ENCODE measurements at places on chromosomes 7 and 10. TPM values are rescaled to one million over a fixed set of nuclear protein-coding genes. Genes with fewer than 3 reads are reported as not detected.
A peak's percentile ranks its signal among the peaks of the same experiment; 100 is the strongest.

The ANKRD61 gene
- polyA plus RNA-seq = not detected

The CDC14C gene
- not detected for polyA plus RNA-seq

The OPALIN gene
- polyA plus RNA-seq = not detected

The CDHR1 gene
- polyA plus RNA-seq = 0.53 TPM

The TPK1 gene
- 12.5 TPM for polyA plus RNA-seq

The HMX2 gene
- polyA plus RNA-seq = not detected

The TSPAN12 gene
- polyA plus RNA-seq = 4.7 TPM

The GSAP gene
- 35.9 TPM for polyA plus RNA-seq

The ADCY1 gene
- 0.17 TPM for polyA plus RNA-seq

The CALHM3 gene
- polyA plus RNA-seq = not detected

The TRIM74 gene
- polyA plus RNA-seq = 0.74 TPM

GRCh38 chr7:92988941-92989545, 128.7 kb downstream of the SAMD9 start:
- no peak overlapping the region for H3K27ac ChIP-seq
- no peaks in the 10 kb centered on the region for H3K36me3 ChIP-seq
- no peak overlapping the region for H3K4me3 ChIP-seq
- DNase-seq = no peak
- H3K27me3 ChIP-seq = no peaks in the 10 kb centered on the region
- no peaks in the 10 kb centered on the region for H3K4me1 ChIP-seq

GRCh38 chr10:94963901-94964300, 25.4 kb downstream of the CYP2C9 start:
- H3K36me3 ChIP-seq = no peaks in the 10 kb centered on the region
- DNase-seq = no peak
- H3K27ac ChIP-seq = no peak overlapping the region

GRCh38 chr7:92785923-92786322, 50.5 kb downstream of the CDK6 start:
- no peaks in the 10 kb centered on the region for H3K36me3 ChIP-seq
- peaks cover 12% of the 10 kb centered on the region for H3K4me1 ChIP-seq
- no peaks in the 10 kb centered on the region for H3K27me3 ChIP-seq
- no peak overlapping the region for H3K4me3 ChIP-seq

DNA sequence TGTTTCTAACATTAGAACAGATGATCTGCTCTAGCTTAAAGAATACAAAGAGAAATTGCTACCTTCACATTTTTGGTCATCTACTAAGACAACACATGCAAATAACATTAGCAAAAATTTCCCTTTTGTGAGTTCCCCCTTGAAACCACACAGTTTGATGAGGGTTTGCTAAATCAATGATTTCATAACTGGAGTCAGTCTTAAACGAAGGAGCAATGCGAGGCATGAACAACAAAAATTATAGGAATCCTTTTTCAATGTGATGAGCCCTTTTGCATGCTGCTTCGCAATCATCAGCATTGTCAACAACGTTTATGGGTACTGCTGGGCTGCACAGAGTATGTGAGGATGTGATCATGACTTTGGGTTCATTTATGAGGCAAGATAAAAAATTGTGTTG, 286.4 kb downstream of the C7orf25 start:
- DNase-seq = no peak
- H3K4me3 ChIP-seq = no peak overlapping the region
- H3K36me3 ChIP-seq = no peaks in the 10 kb centered on the region
- H3K4me1 ChIP-seq = no peaks in the 10 kb centered on the region

DNA sequence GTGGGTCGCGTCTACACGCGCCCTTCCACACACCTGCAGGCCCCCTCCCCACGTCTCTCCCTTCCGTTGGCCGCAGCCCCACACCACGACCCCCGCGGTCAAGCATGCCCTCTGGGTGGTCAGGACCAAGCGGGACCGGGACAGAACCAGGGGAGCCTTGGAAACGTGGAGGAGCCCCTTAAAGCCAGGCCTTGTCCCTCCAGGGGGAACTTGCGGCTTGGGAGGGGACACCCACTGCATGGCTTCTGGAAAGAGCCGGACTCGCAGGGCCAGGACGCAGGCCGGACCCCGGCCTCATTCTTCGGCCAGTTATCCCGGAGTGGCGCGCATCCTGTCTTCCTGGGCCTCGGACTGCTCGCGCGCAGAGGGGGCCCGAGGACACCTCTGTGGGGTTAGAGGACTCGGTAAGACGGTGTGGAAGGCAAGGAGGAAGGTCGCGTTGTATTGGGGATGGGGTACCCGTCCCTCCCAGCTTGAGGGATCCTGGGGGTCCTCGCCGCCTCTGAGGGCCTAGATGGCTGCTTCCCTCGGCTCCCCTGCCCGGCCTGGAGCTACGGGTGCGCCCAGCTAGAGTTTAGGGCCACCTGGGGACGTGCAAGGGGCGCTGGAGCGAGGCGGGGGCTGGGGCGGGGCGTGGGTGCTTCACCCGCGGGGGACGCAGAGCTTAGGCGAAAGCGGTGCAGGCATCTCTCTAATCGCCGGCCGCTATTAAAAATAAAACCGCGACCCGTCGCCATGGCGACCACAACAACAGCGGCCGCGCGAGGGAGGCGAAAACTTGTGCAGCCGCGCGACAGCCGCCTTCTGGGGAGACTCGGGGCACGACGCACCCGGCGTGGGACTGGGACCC, 1.8 kb upstream of the PDGFA start:
- H3K27me3 ChIP-seq = peaks cover 38% of the 10 kb centered on the region
- H3K36me3 ChIP-seq = no peaks in the 10 kb centered on the region
- no peak for DNase-seq
- H3K4me3 ChIP-seq = no peak overlapping the region

- H3K36me3 ChIP-seq = no peaks in the 10 kb centered on the region
- no peaks in the 10 kb centered on the region for H3K4me1 ChIP-seq
- H3K4me3 ChIP-seq = no peak overlapping the region
- H3K27me3 ChIP-seq = no peaks in the 10 kb centered on the region
- no peak for DNase-seq
These were observed 126.0 kb upstream of the THSD7A start for GRCh38 chr7:11957956-11958355.

GRCh38 chr7:107267138-107267537, 98.3 kb downstream of the HBP1 start:
- H3K36me3 ChIP-seq = no peaks in the 10 kb centered on the region
- no peak for DNase-seq

DNA sequence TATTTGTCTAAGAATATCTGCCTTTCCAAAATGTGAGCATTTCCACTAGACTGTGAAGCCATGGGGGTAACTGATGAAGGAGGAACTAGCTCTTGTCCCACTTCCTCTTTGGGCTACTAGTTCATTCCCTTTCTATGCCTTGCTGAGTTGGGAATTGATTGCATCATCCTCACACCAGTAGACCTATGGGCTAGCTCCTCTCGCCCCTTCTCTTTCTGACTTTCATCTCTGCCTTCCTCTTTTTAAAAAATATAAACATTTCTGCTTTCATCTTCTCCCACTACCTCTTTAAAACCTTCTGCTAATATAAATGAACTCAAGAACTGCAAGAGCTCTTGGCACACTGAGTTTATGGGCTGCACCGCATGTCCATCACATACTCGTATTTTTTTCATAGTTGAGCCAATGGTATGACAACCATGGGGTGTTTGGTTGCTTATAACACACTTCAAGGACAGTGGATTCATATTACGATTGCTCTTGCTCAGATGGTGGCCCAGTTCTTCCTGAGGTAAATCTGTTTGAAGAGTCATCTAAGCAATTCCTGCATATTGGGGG, 182.0 kb downstream of the REEP3 start:
- no peak for DNase-seq
- no peaks in the 10 kb centered on the region for H3K36me3 ChIP-seq
- no peak overlapping the region for H3K4me3 ChIP-seq
- no peak overlapping the region for H3K27ac ChIP-seq
- H3K27me3 ChIP-seq = no peaks in the 10 kb centered on the region

- peaks cover 31% of the 10 kb centered on the region for H3K36me3 ChIP-seq
- peaks cover 33% of the 10 kb centered on the region for H3K4me1 ChIP-seq
- H3K27ac ChIP-seq = peak overlapping the region; percentile 96
- H3K4me3 ChIP-seq = peak overlapping the region; percentile 65
These were observed 3.0 kb downstream of the NAMPT start for GRCh38 chr7:106281585-106282318.

DNA sequence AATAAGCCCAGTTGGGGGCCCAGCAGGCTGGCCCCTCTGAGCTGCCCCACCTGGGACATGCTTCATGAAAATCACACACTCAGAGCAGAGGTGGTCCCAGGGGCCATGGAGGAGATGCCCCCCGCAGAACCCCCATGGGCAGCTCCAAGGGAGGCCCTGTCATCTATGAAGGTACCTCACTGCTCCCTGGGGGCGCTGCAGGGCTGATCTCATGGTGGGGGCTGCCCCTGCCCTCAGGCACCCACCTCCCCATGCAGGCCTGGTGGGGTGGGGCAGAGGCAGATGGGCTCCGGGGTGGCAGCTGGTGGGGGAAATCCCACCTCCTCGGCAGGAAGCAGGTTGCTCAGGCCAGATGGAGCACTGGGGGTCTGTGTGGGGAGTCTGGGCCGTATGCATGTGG, 60.5 kb downstream of the YKT6 start:
- H3K4me1 ChIP-seq = peaks cover 23% of the 10 kb centered on the region
- no peak overlapping the region for H3K4me3 ChIP-seq
- H3K36me3 ChIP-seq = no peaks in the 10 kb centered on the region
- H3K27me3 ChIP-seq = no peaks in the 10 kb centered on the region
- no peak for DNase-seq
- H3K27ac ChIP-seq = no peak overlapping the region

- no peaks in the 10 kb centered on the region for H3K36me3 ChIP-seq
- no peak overlapping the region for H3K27ac ChIP-seq
- H3K27me3 ChIP-seq = no peaks in the 10 kb centered on the region
- H3K4me1 ChIP-seq = peaks cover 29% of the 10 kb centered on the region
These were observed 121.5 kb downstream of the KAT6B start for GRCh38 chr10:74947781-74948401.

DNA sequence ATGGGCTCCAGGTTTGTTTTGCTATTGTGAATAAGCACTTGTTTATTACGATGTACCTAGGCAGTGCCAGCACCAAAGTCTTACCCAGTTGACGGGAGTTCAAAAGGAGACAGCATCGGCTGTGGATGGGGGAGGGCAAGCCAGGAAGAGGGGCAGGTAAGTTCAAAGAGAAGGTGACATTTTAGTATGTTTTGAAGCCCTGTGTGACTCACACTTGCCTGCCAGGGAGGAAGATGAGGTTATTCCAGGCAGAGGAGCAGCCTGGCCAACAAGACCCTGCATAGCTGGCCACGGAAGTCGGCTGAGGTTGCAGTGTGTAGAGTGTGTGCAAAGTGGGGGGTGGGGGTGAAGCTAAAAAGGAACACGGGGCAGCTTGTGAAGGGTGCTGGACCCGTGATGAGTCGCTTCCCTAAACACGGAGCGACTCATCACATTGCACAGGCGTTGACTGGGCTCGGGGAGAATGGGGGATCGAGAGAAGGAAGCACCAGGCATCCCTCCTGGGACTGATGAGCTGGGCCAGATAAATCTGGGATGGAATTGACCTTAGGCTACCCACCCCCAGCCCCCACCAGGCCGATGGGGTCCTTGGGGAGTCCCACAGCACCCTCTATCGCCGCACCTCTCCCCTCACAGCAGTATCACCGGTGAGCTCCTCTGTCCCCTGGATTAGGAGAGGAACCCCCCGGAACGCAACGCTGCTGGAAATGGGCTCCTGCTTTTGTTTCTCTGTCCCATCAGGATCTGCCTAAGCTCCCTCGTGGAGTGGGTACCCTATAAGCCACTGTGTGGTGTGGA, 97.9 kb upstream of the IKZF1 start:
- H3K4me1 ChIP-seq = peaks cover 39% of the 10 kb centered on the region
- no peaks in the 10 kb centered on the region for H3K36me3 ChIP-seq
- H3K4me3 ChIP-seq = no peak overlapping the region
- no peaks in the 10 kb centered on the region for H3K27me3 ChIP-seq
- DNase-seq = peak; percentile 80

- no peak for DNase-seq
- H3K27me3 ChIP-seq = no peaks in the 10 kb centered on the region
- no peak overlapping the region for H3K4me3 ChIP-seq
These were observed 209.8 kb downstream of the ZEB1 start for GRCh38 chr10:31528831-31529230.

- H3K4me3 ChIP-seq = no peak overlapping the region
- no peak for DNase-seq
- H3K27me3 ChIP-seq = peaks cover 21% of the 10 kb centered on the region
- peaks cover 34% of the 10 kb centered on the region for H3K4me1 ChIP-seq
- peak overlapping the region; percentile 90 for H3K27ac ChIP-seq
- H3K36me3 ChIP-seq = no peaks in the 10 kb centered on the region
These were observed 857 bp downstream of the CPXM2 start for GRCh38 chr10:123890756-123891143.

DNA sequence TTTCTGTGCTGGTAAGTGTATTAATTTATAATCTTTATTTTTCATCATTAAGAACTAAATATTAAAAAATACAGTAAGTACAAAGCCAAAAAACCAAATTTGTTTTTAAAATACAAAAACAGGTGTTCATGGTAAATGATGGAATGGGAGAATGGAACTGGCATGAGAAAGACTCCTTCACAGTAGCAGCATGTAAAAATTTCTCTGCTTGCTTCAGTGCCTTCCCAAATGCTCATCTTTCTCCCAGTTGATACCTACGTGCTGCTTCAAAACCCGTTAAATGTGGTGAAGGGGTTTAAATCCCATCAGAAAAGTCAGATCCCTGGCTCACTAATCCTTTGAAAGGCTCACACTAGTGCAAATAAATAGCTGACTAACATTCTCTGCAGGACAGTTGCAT, 4.2 kb downstream of the RNF133 start:
- H3K36me3 ChIP-seq = no peaks in the 10 kb centered on the region
- no peaks in the 10 kb centered on the region for H3K4me1 ChIP-seq
- no peak overlapping the region for H3K27ac ChIP-seq
- no peak overlapping the region for H3K4me3 ChIP-seq
- H3K27me3 ChIP-seq = no peaks in the 10 kb centered on the region

DNA sequence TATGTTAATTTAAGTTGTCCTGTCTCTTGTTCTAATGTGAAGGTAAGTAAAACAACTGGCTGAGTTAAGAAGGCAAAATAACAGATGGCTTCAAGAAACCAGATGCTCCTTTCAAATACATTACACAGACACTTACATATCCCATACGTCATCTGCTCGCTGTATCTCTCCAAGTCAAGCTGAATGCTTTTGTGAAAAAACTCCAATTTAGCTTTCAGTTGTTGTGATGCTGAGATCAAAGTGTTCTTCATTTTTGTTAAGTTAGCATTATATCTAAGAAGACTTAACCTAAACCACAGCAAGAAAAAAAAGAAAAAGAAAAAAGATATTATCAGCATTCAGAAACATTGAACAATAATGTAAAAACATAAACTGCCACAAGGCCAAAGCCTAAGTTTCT, 18.5 kb upstream of the ERLIN1 start:
- DNase-seq = no peak
- no peaks in the 10 kb centered on the region for H3K27me3 ChIP-seq
- no peak overlapping the region for H3K27ac ChIP-seq
- no peak overlapping the region for H3K4me3 ChIP-seq

GRCh38 chr7:95104739-95105138, 197.3 kb downstream of the PPP1R9A start:
- H3K27me3 ChIP-seq = no peaks in the 10 kb centered on the region
- no peaks in the 10 kb centered on the region for H3K36me3 ChIP-seq
- DNase-seq = no peak
- no peak overlapping the region for H3K4me3 ChIP-seq
- H3K27ac ChIP-seq = no peak overlapping the region

DNA sequence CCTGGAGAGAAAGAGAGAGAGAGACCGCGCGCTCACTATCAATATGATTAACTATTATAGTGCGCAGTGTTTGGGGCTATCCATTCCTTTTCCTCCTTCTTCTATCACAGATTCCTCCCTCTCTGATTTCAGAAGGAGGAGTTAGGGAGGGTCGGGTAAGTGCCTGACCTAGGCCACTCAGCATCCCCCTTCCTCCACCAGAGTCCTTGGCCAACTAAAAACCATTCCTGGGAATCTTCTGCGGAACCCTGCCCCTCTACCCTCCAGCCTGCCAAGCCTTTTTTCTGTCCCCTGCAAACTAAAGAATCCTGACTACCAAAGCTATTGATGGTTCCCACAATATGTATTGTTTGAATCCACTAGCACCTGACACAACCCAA, 256.2 kb upstream of the NFE2L3 start:
- no peaks in the 10 kb centered on the region for H3K27me3 ChIP-seq
- no peak for DNase-seq
- H3K4me3 ChIP-seq = no peak overlapping the region
- no peaks in the 10 kb centered on the region for H3K36me3 ChIP-seq

Measured in spleen (tissue), 13 donors.